Stromal cell of bone marrow (primary cell): ENCODE measurements at places on chromosomes 7 and 10.

GRCh38 chr10:77185696-77186095 lies 451.9 kb downstream of the KCNMA1 start:
- no peak for DNase-seq

- DNase-seq, result no peak
These were observed 91.5 kb downstream of the KMT2C start for GRCh38 chr7:152344253-152344652.

- DNase-seq, result no peak
These were observed 598.5 kb downstream of the SORCS3 start for GRCh38 chr10:105239311-105240219.

DNA sequence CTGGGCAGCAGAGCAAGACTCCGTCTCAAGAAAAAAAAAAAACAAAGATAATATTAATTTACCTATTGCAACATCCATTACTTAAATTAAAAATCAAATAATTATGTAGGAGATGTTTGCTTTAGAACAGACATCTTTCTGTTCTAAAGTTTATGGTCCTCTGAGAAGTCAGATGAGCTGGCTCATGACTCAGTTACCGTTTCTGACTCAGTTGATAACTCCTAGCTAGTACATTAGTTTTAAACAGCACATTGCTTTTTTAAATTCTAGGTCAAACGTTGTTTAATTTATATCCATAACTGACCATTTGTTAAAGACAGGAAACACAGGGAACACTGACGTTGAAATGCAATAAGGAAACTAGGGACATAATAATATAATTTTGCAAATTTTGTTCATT lies 162.7 kb downstream of the ETV1 start:
- DNase-seq, result no peak

- DNase-seq, result no peak
These were observed 257.9 kb downstream of the PARD3 start for GRCh38 chr10:34557173-34557572.

DNA sequence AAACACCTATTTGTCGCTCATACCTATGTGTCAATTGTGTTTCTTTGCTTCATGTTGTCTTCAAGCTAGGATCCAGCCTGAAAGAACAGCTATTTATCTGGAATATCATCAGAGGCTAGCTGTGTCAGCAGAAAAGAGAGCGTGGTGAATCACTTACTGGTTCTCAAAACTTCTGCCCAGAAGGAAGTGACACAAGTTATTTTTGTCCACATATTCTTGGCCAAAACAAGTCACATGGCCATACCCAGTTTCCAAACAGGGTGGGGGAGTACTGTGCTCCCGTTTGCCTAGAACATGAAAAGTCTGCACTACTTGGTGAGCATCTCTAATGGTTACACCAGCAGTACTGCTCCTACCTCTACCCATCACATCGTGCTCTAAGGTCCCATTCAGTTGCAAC lies 160.9 kb upstream of the CSTF2T start:
- peak; percentile 90 for DNase-seq

GRCh38 chr7:118642396-118642795 lies 417.9 kb downstream of the ANKRD7 start:
- no peak for DNase-seq

GRCh38 chr10:77630507-77630848 lies 7.1 kb downstream of the KCNMA1 start:
- no peak for DNase-seq

DNA sequence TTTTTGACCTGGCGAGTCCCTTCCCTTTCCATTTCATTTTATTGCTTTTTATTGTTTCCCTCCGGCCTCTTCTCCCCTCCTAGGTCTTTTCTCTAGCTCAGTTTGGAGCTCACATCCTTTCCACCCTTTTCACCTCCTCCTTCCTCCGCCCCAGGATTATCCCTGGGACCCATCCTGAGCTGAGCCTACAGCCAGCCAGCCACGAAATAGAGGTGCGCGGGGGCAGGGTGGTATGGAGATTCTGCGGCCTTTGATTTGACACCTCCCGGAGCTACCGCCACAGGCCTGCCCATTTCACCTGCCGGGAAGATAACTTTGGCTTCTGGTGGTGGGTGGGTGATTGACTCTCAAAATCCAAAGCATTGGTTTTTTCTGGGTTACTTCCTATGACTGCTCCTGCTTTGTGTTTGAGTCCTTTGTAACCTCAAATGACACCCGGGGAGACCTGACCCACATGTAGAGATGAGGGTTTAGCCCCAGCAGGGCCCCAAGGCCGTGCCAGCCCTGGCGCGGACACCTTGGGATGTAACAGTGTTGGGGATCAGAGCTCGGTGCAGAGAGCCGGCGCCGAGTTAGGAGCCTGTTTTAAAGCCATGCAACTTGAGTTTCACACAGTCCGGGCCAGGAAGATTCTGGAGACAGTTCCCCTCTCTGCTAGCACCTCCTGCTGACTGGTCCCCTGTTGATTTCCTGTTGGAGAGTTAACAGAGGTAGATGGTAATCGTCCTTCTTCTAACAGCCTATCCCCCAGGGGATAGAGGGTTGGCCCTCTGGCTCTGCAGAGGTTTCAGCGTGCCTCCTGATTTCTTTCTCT lies 1.5 kb downstream of the DUSP5 start:
- peak; percentile 51 for DNase-seq

GRCh38 chr10:130769146-130770017 lies 542.1 kb downstream of the TCERG1L start:
- DNase-seq, result no peak

GRCh38 chr10:26837139-26837538 lies 23.6 kb downstream of the ABI1 start:
- no peak for DNase-seq

DNA sequence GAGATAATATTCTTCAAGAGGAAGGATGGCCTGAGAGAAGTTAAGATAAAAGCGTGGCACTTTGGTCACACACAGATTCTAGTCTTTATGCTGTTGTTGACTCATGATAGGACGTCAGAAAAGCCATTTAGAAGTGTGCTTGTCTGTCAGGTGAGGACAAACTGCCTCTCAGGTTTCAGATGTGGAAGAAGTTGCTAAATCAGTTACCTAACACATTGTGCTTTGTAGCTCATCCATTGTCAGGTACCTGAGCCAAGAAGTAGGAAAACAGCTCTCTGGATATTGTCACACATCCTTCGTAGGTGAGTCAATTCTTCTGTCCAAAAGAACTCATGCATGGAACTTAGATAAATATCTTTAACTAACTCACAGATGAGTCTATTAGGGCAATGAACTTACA lies 49.5 kb upstream of the PHYHIPL start:
- DNase-seq, result no peak

- no peak for DNase-seq
These were observed 167.8 kb downstream of the CDCA7L start for GRCh38 chr7:21777921-21778320.

- no peak for DNase-seq
These were observed 1.5 kb downstream of the GRM3 start for GRCh38 chr7:86645225-86645608.

DNA sequence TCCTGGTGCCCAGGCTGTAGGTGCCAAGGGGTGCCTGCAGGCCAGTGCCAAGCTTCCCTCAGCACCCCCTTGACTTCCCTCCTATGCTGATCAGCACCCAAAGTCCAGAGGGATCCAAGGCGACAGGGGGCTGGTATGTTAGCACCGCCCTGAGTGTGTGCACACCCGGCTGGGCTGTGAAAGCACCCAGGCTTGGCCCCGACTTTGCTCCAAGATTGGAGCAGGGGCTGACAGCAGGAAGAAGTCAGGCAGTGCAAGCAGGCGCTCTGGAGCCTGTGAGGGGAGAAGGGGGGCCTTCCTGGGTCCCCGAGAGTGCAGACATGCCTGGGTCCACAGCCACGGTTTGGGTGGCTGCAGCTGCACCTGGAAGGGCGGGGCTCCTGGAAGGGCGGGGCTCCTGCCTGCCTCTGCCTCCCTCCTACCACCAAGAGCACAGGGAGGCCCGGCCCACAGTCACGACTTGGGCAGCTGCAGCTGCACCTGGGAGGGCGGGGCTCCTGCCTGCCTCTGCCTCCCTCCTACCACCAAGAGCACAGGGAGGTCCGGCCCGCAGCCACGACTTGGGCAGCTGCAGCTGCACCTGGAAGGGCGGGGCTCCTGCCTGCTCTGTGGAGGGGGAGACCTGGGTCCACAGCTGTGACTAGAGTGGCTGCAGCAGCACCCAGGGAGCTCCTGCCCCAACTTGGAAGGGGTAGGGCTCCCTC lies 30.2 kb upstream of the ZMYND11 start:
- DNase-seq, result no peak

- no peak for DNase-seq
These were observed 122.4 kb upstream of the KIAA1217 start for GRCh38 chr10:24086296-24087086.

- no peak for DNase-seq
These were observed 624 bp upstream of the CEP55 start for GRCh38 chr10:93495654-93496321.

GRCh38 chr10:103772096-103772845 lies 83.1 kb downstream of the SH3PXD2A start:
- DNase-seq, result peak; percentile 59

DNA sequence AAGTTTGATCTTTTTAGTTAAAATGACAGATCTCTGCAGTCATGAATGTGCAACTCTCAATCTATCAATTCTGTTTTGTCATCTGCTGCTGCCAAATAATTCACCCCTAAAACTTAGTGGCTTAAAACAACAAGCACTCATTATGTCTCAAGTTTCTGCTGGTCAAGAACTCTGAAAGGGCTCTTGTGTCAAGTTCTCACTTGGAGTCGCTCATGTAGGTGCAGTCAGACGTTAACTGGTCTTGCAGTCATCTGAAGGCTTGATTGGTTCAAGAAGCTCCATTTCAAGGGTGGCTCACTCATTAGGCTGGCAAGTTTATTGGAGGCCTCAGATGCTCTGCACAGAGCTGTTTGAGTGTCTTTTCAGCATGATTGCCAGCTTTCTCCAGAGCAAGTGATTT lies 28.5 kb upstream of the LRRC72 start:
- DNase-seq, result no peak

DNA sequence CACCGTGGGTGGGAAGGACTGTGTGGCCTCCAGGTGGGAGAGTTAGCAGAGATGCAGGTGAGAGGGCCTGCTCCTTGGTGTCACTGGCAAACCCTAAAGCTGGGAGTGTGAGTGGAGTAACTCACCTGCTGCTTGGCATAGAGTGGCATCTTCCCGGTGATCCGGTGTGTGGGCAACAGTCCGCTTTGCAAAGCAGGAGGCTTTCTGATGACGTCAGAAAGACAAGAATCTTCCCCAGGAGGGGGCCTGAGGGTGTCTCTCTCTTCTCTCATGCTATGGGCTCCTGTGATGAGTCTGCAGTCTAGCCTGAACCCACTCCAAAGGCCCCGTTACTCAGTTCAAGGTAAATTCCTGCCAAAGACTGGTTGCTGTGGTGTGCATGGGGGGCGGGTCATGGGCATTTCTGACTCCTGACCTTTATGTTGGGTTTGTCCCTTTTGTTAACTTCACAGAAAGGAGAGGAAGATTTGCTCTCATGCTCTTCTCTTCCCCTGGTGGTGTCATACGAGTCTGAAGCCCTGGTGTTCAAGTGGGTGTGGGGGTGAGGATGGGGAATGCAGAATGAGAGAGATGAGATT lies 187.9 kb downstream of the GATA3 start:
- no peak for DNase-seq

- DNase-seq, result no peak
These were observed 31.8 kb upstream of the WDR11 start for GRCh38 chr10:120819366-120819765.

DNA sequence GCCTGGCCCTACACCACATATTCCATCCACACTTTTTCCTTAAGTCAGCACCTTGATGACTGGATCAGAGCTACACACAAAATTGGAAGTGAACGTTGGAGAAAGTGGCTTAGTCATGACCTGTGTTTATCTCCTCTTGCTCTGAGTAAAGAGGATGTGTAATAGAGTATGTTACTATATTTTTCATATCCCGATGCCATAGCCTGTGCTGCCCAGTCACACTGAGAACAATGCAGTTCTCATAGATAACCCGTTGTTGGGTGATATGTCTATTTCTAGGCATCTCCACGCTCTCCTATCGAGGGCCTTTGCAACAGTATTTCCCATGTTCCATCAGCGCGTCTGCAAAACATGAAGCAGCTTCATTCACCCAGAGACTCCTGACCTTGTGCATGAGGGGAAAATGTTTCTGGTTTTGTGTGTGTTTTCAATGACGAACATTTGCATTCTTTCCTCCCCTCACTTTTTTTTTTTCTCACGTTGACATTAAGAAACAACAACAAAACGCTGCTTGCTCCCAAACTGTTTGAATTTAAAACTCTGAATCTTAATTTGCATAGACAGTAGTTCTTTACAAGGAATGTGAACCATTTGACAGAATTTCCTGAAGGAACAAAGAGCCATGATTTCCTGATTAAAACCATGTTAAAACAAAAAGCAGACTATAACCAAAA lies 43.4 kb downstream of the GRK5 start:
- DNase-seq, result peak; percentile 54

GRCh38 chr10:133117036-133117687 lies 29.4 kb downstream of the ADGRA1 start:
- no peak for DNase-seq

GRCh38 chr10:110717781-110718589 lies 73.8 kb downstream of the RBM20 start:
- no peak for DNase-seq

GRCh38 chr7:101558742-101559325 lies 70.3 kb downstream of the MYL10 start:
- DNase-seq, result no peak

GRCh38 chr10:99996671-99997648 lies 12.8 kb downstream of the DNMBP start:
- no peak for DNase-seq
